ENCODE measurements at places on chromosomes 1 and 21.
A peak's percentile ranks its signal among the peaks of the same experiment; 100 is the strongest.

GRCh38 chr1:240967070-240967724 is 355.2 kb upstream of the GREM2 start:
- no peak for DNase-seq

- no peak for DNase-seq
These were observed 23.2 kb upstream of the LRP8 start for GRCh38 chr1:53350853-53351767.

- no peak for DNase-seq
These were observed 13.5 kb downstream of the CRABP2 start for GRCh38 chr1:156691665-156692440.

- no peak for DNase-seq
These were observed 33.9 kb downstream of the SLC66A1 start for GRCh38 chr1:19346026-19346425.

DNA sequence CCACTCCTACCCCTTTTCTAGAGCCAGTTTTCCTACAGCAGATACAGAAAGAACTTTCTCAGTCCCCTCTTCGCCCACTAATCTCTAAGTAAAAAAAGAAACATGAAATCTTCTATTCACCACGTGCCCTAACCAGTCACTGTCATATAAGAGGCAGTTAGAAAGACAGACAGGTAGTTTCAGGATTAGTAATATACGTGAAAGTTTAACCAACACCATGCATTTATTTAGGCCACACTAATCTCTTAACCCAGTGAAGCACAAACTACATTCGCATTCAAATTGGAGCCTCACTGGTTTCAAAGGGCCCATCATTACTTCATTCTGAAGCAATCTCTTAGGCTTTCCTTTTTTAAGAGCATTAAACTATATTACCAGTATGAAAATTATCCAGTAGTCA is 10.1 kb downstream of the GPATCH2 start:
- no peak for DNase-seq

- DNase-seq: no peak
These were observed 111.4 kb downstream of the CSMD2 start for GRCh38 chr1:34053660-34054059.

- no peak for DNase-seq
These were observed 49.8 kb upstream of the FBXO28 start for GRCh38 chr1:224064150-224064549.

DNA sequence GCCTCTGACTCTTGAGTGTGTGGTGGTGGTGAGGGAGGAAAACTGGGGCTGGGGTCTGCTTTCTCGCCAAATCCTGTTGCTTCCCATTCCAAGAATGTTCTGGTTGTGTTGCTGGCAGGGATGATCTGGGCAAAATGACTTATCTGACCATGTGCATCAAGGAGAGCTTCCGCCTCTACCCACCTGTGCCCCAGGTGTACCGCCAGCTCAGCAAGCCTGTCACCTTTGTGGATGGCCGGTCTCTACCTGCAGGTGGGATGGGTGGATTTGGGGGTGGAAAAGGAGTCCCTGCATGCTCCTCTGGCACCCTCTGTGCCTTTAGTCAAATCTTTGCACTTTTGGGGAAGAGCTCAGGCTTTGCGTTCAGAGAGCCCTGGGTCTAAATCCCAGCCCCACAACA is 18.1 kb downstream of the CYP4B1 start:
- DNase-seq: no peak

- DNase-seq: no peak
These were observed 19.6 kb downstream of the BCL9 start for GRCh38 chr1:147560765-147561471.

GRCh38 chr1:159917533-159918351 is 7.6 kb downstream of the TAGLN2 start:
- peak; percentile 9 for DNase-seq

DNA sequence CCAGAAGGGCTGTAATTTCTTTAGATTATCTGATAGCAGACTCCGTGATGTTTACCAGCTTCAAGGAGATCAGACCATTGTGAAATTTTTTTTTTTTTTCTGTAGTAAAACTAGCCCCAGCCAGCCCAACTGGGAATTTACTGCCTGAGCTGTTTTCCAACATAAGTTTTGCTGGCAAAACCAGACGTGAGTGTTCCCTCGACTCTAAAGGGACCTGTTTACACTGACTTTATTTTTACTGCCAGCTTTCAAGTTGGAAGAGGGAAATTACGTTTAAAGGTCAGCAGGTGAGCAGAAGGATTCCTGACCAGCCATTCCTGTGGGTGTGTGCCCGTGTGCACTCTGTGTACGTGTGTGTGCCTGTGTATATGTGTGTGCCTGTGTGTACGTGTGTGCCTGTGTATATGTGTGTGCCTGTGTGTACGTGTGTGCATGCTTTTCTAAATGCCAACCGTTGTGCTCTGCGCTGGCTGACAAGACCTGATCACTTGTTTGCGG is 374 bp downstream of the MAB21L3 start:
- DNase-seq: no peak

GRCh38 chr21:42216726-42217572 is 2.0 kb upstream of the ABCG1 start:
- DNase-seq: no peak

DNA sequence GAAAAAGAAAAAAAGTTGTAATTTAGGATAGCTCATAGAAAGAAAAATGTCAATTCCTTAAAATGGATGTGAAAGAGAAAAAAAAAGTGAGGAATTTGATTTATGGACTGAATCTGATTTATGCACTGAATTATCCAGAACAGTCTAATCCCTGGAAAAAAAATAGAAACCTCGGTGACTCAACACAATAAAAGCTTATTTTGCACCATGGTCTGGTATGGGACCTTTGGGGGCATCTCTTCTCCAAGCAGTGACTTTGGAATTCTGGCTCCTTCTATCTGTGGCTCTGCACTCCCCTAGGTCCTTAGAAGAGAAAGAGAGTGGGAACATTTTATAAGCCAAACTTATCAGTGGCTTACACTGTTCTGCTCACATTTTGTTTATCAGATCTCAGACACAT is 471.7 kb upstream of the B3GALT2 start:
- no peak for DNase-seq

DNA sequence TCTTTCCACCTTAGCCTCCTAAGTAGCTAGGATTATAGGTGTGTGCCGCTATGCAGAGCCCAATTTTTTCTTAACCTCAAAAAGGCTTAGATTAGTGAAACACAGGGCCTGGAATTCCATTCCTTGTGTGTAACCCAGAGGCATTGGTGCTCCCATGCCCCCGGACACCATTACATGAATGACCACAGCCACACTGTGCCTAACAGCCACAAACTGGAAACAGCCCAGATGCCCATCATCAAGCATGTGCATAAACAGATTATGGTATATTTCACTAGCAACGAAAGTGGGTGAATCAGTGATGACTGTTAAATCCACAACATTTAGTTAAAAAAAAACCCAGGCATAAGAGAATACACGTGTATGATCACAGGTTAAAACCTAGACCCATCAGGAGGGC is 24.4 kb downstream of the ADAM30 start:
- DNase-seq: no peak

GRCh38 chr1:37439349-37439995 is 34.9 kb upstream of the ZC3H12A start:
- DNase-seq: no peak

- DNase-seq: no peak
These were observed 32.8 kb upstream of the PSMB2 start for GRCh38 chr1:35674111-35674510.

DNA sequence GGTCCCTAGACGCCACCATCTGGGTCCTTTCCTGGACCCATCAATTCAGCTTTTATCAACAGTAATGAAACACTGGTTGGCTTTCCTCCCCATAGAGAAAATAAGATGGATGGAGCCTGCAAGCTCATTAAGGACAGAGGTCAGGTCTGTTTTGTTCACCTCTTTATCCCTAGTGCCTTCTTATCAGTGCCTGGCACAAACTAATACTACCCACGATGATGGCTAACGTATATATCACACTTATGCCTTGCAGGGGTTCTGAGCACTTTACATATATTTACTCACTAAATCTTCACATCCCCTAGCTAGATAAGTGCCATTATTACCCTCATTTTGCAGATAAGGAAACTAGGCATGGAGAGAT is 5.1 kb upstream of the UBXN10 start:
- DNase-seq: no peak

- no peak for DNase-seq
These were observed 552 bp upstream of the ZNF691 start for GRCh38 chr1:42845866-42846256.

DNA sequence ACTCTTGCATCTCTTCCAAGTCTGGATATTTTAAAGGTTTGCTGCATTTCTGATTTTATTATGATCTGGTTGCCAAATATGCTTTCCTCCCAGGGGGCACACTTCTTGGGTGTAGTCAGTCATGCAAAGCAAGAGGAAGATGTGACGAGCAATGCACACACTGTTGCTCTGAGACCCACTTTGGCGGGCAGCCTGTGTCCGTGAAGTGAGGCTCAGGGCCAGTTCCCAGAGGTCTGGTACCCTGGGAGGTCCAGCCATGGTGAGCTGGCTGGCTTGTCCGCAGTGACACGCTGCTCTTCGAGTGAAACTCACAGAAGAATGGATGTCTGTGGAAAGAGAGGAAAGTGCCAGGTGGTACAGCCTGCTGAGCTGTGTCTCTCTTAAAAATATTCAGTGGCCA is 52.8 kb upstream of the EDN2 start:
- DNase-seq: no peak

- DNase-seq: no peak
These were observed 55.7 kb downstream of the C21orf91 start for GRCh38 chr21:17763288-17764037.

DNA sequence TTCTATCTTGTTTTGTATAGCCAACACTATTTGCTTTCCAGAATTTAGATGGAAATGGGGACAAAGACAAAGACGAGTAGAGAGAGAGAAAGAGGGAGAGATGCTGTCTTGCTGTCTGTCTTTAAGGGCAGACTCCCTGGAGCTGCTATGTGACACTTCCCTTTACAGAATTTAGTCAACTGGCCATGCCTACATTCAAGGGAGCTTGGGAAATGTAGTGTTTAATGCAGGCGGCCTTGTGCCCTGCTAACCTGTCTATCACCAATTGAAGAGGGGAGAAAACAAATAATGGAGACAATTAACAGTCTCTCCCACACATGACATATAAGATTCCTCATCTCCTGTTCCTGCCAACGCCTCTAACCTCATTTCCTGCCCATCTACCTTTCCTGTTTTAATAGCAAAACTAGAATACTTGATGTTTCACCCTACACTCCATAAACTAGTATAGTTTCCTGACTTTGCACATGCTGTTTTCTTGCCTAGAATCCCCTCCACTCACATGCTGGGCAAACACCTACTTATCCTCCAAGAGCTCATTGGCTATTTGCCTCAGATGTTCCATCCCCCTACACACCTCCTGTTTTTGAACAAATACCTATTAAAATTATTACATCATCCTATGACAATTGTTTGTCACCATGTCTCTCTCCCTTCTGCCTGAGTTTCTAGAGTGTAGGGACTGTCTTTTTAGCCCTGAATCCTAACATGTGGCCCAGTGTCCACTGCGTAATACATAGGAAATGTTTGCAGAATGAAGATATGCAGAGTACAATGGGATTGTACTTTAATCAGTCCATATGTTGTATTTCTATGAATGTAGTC is 117.2 kb downstream of the SLC25A24 start:
- peak; percentile 28 for DNase-seq

GRCh38 chr1:90198616-90199332 is 203.9 kb downstream of the ZNF326 start:
- DNase-seq: no peak

DNA sequence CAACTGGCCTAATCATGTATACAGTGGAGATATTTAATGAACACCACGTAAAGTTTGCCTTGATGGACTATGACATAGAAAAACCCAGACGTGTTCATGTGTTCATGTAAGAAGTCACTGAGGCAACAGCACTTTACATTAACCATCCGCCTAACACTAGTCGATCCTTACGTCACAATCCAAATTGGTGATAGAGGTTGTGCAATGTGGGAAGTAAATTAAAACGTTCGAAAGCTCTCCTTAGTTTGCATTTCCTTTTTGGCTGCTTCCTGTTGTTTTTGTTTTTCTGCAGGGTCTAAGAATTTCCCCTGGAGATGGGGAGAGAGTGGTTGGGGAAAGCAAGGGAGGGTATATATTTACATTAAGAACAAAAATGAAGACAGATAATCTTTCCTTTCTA is 587.5 kb upstream of the ADGRL2 start:
- no peak for DNase-seq

DNA sequence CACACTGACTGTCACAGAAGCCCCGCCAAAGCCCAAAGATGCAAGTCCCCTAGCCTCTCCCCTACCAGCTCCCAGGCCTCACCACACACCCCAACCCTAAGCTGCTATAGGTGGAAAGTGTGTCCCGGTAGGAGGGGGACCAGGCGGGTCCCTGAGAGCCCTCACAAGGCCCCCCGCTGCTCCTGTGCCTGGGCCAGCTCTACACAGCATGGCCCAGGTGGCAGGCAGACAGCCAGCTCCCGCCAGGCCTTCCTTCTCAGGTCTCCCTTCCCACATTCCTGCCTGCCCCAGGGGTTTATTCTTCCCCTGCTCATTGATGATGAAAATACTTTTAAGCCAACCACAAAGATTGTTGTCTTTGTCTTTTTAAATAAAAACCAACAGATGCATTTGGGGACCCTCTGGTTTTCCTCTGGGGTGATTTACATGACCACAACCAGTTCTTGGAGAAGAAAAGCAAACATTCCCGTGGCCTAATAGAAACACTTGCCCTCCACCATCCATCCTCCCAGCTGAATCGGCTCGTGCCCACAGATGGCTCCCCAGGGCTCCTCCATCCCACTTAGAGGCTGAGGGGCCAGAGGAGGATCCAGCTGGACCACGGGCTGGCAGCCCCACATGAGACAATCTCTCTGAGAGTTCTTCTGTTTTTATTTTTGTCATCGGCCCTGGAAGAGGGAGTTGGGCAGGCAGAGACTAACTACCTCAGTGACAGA is 93.1 kb downstream of the DMRTB1 start:
- DNase-seq: no peak

DNA sequence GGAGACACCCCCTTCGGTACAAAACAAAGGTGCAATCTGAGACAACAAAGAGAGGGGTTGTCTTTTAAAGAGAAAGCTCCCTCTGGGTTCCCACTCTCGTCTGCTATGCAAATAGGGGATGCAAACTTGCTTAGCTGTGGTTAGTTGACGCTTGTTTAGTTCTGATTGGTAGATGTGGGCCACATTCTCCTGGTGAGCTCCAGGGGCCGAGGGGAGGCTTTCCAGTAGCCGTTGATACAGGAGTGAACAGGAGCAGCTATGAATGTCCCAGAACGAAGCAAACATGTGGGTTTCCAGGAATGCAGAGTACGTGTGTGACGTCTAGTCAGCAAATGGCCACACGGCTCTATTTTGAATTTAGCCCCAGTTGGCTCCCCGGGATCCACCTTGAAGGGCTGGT is 14.7 kb downstream of the TFF2 start:
- DNase-seq: no peak

DNA sequence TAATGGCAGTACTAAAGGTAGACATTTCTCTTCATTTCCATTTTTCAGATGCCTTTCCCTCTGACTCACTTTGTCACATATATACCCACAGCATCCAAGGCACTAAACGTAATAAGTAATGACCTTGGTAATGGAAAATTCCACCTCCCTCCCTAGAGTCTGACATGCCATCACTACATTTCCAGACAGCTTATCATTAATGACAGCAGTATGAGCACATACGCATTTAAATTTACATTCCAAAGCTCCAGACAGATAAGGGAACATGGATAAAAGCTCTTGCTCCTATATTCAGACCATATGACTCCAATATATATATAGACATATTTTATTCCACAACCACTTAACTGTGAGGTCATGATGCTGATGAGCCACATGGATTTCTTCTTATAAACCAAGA is 191.7 kb upstream of the GORAB start:
- no peak for DNase-seq

Measured in CD4-positive, alpha-beta T cell treated with Interleukin-12 subunit alpha and Interleukin-12 subunit beta, for 1 hour (primary cell).